A549 treated with DMSO at 1 μM for 4 hours (cell line): ENCODE measurements at places on chromosomes 5 and 9. TPM values are rescaled to one million over a fixed set of nuclear protein-coding genes. Genes with fewer than 3 reads are reported as not detected.

MLANA gene
- not detected in 5 replicates for total RNA-seq

MUSK gene
- not detected in 5 replicates for total RNA-seq

GARIN3 gene
- not detected in 5 replicates for total RNA-seq

UNC13B gene
- 8.7 to 10.1 TPM (median 9.8 TPM) in 5 replicates for total RNA-seq

REEP2 gene
- total RNA-seq, result 5.4 to 7.7 TPM (median 7.0 TPM) in 5 replicates

JAKMIP2 gene
- not detected in 5 replicates for total RNA-seq

PCDHA1 gene
- 0.10 to 0.19 TPM (median 0.16 TPM) in 5 replicates for total RNA-seq

C9orf50 gene
- 0.08 TPM in 1 of 5 replicates, not detected in the others for total RNA-seq

RGMB gene
- total RNA-seq, result 8.5 to 9.9 TPM (median 9.0 TPM) in 5 replicates

C1QTNF3 gene
- total RNA-seq, result 0.13 to 0.23 TPM (median 0.20 TPM) in 4 of 5 replicates, not detected in the other

FOXD4 gene
- total RNA-seq, result 0.27 to 0.58 TPM (median 0.47 TPM) in 5 replicates

PCDHA12 gene
- 2.7 to 3.1 TPM (median 2.9 TPM) in 5 replicates for total RNA-seq

CYSRT1 gene
- 3.2 to 4.2 TPM (median 3.6 TPM) in 5 replicates for total RNA-seq

AJM1 gene
- 3.2 to 4.8 TPM (median 3.8 TPM) in 5 replicates for total RNA-seq

ANKRD31 gene
- total RNA-seq, result 0.05 to 0.08 TPM (median 0.08 TPM) in 5 replicates

FABP6 gene
- total RNA-seq, result 0.57 to 1.0 TPM (median 0.85 TPM) in 5 replicates

DNAJC18 gene
- total RNA-seq, result 5.6 to 10.6 TPM (median 7.2 TPM) in 5 replicates

TAL2 gene
- total RNA-seq, result 0.16 to 0.37 TPM (median 0.28 TPM) in 3 of 5 replicates, not detected in the others

TOPORS gene
- total RNA-seq, result 12.4 to 16.2 TPM (median 15.0 TPM) in 5 replicates

TYRP1 gene
- not detected in 5 replicates for total RNA-seq

MCIDAS gene
- total RNA-seq, result 1.7 to 3.2 TPM (median 2.3 TPM) in 5 replicates

RBM22 gene
- 50.5 to 54.8 TPM (median 53.2 TPM) in 5 replicates for total RNA-seq

AGPAT2 gene
- total RNA-seq, result 72.3 to 105 TPM (median 98.6 TPM) in 5 replicates
